ENCODE measurements at places on chromosomes 12 and 14. TPM values are rescaled to one million over a fixed set of nuclear protein-coding genes. Genes with fewer than 3 reads are reported as not detected.
A peak's percentile ranks its signal among the peaks of the same experiment; 100 is the strongest.

- H3K4me3 ChIP-seq = no peak within 1 kb of the TSS
- peak; percentile 7 for DNase-seq
- H3K27me3 ChIP-seq = peaks cover 33% of the 10 kb centered on the region
- no peaks in the 10 kb centered on the region for H3K36me3 ChIP-seq
These were observed at the start of gene TRHDE for GRCh38 chr12:72272091-72272661. TRHDE (plus strand) TSS chr12:72272370; CDS start chr12:72272644, 274 bp downstream.

DNA sequence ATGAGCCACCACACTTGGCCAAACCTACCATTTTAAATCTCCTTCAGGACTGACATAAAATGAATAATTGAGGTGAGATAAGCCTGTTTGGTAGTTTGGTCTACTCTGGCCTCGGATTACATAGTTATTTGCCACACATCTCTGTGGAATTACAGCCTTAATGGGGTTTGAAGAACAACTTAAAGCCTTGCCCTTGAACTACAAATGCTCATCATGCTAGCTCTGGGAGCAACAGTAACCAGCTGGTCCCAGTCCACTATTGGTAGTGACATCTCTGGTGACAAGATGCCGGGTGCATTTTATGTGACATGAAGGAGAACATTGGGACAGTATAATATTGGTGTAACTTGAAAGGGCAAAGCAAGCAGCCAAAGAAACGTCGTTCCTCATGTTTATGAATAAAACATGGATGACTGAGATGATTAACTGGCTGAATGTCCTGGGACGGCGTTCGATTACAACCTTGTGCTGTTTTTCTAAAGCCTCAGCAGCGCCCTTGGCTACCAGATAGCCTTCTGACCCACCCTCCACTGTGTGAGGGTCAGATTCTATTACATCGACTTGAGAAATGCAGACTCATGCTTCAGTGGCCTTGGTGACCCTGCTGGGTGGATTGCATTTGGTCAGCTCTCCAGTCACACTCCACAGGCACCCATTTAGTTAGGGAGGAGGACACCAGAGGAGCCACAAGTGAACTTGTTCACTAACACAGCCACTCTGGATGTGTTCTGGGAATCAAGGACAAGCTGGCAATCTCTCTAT is 41.5 kb downstream of the BEST3 start:
- peaks cover 2% of the 10 kb centered on the region for H3K27me3 ChIP-seq
- H3K4me1 ChIP-seq = no peaks in the 10 kb centered on the region
- no peak overlapping the region for H3K27ac ChIP-seq
- no peak for DNase-seq

GRCh38 chr12:44053549-44054127 is 217.8 kb downstream of the TMEM117 start:
- H3K36me3 ChIP-seq = no peaks in the 10 kb centered on the region
- H3K27me3 ChIP-seq = no peaks in the 10 kb centered on the region
- no peaks in the 10 kb centered on the region for H3K4me1 ChIP-seq
- H3K27ac ChIP-seq = no peak overlapping the region

DNA sequence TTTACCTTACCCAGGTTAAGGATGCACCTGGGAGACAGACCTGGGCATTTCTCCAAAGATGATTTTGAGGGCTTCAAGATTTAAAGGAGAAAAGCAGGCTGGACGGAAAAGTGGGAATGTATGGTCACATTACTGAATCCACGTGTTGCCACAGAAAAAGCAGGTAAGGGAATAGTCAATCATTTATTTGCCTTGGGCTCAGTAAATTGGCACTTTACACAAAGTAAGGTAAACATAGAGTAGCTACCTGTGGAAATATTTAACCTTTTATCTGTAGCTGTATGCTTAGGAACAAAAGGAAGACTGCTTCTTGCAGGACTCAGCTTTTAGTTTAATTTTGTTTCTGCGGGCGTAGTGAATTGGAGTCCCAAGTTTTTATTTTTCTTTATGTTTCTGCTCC is 153.3 kb downstream of the SLCO1B3 start:
- no peaks in the 10 kb centered on the region for H3K27me3 ChIP-seq
- DNase-seq = no peak
- H3K4me3 ChIP-seq = no peak overlapping the region
- H3K36me3 ChIP-seq = no peaks in the 10 kb centered on the region
- no peaks in the 10 kb centered on the region for H3K4me1 ChIP-seq

DNA sequence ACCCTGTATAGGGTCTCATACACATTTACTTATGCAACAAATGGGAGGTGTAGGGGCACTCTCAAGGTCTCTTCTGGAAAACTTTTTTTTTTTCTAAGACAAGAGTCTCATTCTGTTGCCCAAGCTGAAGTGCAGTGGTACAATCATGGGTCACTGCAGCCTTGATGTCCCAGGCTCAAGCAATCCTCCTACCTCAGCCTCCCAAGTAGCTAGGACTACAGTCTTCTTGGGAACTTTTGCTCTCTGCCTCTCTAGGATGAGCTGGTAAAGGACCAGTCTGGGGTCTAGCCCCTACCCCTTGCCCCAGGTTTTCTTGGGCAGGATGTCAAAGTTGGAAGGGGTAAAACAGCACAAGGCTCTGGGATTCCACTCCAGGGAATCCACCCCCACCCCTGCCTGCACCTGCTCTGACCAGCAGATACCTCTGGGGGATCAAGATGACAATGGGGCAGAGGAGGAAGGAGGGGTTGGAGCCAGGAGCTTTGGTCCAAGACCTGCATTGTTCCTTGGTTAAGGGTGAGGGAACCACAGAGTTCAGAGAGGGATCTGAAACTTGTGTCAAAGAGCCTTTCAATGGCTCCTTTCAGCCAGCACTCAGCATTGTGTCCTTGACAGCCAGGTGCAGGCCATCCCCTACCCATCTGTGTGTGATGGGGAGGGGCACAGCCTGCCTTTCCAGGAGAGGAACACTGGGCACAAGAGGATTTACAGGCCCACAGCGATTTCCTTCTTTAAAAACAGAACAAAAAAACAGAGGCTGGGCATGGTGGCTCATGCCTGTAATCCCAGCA is 12.2 kb downstream of the CTDSP2 start:
- peaks cover 1% of the 10 kb centered on the region for H3K36me3 ChIP-seq
- H3K4me1 ChIP-seq = peaks cover 49% of the 10 kb centered on the region
- H3K27ac ChIP-seq = no peak overlapping the region
- DNase-seq = no peak

DNA sequence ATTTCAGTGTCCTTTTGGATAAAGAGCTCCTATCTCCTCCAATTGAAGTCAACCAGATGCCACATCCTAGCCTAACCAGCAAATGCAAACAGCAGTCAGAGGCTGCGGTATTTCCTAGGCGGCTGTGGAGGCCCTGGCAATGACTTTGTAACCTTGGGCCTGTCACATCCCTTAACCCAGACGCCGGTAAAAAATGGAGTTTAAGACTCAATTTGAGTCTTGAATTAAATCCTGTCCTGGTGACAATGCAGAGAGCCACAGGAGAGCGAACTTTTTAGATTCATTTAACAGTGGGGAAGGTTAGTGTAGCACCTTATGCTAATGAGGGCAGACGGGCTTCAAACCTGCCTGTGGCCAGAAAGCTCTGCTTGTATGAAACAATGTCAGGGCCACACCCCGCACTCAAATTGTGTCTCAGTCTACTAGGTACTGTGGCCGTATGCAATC is 1.3 kb downstream of the C12orf75 start:
- no peak for DNase-seq
- H3K4me3 ChIP-seq = no peak overlapping the region
- no peaks in the 10 kb centered on the region for H3K27me3 ChIP-seq
- no peak overlapping the region for H3K27ac ChIP-seq
- no peaks in the 10 kb centered on the region for H3K36me3 ChIP-seq

DNA sequence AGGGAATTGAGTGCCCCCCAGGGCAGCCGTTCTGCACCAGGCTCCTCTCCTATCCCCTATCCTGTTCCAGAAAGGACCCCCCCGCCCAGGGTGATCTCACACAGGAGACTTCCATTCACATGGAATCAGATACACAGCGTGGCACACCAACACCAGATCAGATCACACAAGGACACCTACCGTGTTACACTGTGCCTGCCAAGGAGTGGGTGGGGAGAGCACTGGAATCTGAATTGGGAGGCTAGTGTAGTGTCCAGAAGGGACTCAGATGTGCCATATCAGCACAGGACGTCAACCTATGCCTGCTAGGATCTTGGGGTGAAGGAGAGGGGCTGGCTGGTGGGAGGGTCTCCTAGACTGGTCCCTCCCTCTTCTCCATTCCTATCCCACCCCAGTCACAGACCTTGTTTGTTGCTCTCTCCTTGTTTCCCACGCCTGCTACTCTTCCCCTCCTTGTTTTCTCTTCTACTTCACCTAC is 2.3 kb downstream of the PTMS start:
- peak overlapping the region; percentile 70 for H3K4me3 ChIP-seq
- peaks cover 36% of the 10 kb centered on the region for H3K4me1 ChIP-seq
- no peaks in the 10 kb centered on the region for H3K36me3 ChIP-seq

- H3K36me3 ChIP-seq = peaks cover 3% of the 10 kb centered on the region
- H3K4me1 ChIP-seq = peaks cover 36% of the 10 kb centered on the region
- no peaks in the 10 kb centered on the region for H3K27me3 ChIP-seq
- no peak for DNase-seq
- no peak overlapping the region for H3K4me3 ChIP-seq
- H3K27ac ChIP-seq = no peak overlapping the region
These were observed 58.4 kb downstream of the SLC25A47 start for GRCh38 chr14:100381395-100382105.

- peaks cover 3% of the 10 kb centered on the region for H3K27me3 ChIP-seq
- H3K36me3 ChIP-seq = no peaks in the 10 kb centered on the region
These were observed 1.3 kb downstream of the A2ML1 start for GRCh38 chr12:8823565-8824300.

GRCh38 chr12:89073659-89074058 is 278.6 kb downstream of the DUSP6 start:
- DNase-seq = no peak
- H3K27me3 ChIP-seq = no peaks in the 10 kb centered on the region
- no peak overlapping the region for H3K4me3 ChIP-seq
- no peaks in the 10 kb centered on the region for H3K36me3 ChIP-seq
- peaks cover 9% of the 10 kb centered on the region for H3K4me1 ChIP-seq
- no peak overlapping the region for H3K27ac ChIP-seq

DNA sequence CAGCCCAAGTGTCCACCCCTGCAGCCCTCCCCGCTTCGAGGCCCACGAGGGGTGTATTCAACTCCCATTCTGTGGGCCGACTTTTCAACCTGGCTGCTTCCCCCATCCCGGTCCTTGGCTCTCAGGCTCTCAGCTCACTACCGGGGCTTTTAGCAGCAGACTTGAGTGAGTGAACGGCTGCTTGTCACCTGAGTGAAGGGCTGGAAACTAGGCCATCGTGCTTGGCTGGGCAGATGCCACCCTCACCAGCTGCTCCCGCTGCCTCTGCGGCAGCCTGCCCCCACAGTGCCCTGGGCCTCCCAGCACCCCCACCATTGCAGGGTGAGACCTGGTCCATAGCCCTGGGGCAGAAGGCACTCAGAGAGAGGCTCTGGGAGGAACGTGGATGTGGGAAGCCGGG is 59.9 kb downstream of the SLC6A12 start:
- no peaks in the 10 kb centered on the region for H3K27me3 ChIP-seq
- no peak for DNase-seq
- no peaks in the 10 kb centered on the region for H3K36me3 ChIP-seq
- H3K27ac ChIP-seq = no peak overlapping the region

DNA sequence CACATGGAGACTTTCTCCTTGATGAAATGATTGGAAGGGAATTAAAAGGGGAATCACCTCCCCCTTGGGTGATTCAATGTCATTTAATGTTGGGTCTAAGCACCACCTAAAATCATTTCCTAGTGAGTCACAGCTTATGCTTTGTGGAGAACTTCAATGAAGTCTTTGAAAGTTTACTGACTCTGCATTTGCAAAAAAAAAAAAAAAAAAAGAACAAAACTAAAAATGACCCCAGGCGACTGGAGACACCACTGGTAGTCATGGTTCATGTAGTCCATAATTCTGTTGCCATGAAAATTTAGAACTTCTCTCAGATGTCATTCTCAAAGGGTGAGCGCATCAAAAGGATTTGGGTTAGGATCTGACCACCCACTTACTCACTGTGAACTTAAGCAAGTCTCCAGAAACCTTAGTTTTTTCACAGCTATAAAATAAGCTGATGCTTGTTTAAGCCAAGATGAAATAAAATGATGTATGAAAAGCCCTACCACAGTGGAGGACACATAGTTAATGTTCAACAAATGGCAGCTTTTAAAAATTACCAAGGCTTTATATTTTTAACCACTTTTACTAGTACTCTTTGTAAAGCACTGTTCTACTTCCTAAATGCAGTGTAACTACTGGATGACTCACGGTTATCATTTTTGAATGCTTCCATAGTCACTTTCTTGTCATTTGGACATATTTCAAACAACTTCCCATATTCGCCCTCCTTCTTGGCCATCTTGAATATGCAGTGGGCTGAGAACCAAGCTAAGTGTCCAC is 18.1 kb upstream of the KSR2 start:
- H3K36me3 ChIP-seq = no peaks in the 10 kb centered on the region
- H3K27ac ChIP-seq = no peak overlapping the region
- H3K4me3 ChIP-seq = no peak overlapping the region
- H3K4me1 ChIP-seq = no peaks in the 10 kb centered on the region
- DNase-seq = no peak
- no peaks in the 10 kb centered on the region for H3K27me3 ChIP-seq

DNA sequence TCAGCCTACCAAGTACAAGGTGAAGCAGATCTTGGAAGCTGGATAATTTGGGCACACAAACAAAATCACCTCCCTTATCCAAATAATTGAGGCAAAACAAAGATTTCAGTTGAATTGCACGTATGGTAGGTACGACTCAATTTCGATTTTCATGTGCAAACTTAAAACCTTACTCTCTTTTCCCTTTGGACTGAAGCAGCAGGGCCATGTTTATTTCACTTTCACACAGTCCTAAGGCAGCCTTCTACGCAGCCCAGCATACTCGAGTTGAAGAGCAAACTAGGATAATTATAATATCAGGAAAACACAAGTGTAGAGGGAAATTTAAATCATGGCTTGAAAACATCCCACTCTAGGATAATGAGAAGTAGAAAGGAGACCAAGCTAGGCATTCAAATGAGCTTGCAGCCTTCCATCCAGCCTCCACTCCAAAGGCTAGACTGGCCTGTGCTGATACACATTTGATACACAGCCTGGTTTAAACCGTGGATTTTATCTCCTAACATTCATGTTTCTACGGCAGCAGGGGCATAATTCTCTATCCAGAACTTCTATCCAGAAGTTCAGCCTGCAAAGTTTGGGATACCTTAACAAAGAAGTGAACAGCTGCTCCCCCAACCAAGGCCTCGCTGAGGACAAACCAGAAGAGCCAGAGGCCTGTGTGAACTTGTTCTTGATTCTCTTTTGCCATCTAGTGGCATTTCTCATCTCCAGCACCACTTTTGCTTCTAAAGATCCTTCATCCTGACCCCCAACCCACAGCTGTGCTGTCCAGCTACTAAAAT is 2.4 kb upstream of the RNASE7 start:
- no peaks in the 10 kb centered on the region for H3K36me3 ChIP-seq
- H3K27me3 ChIP-seq = peaks cover 10% of the 10 kb centered on the region
- no peak overlapping the region for H3K27ac ChIP-seq
- DNase-seq = peak; percentile 46
- H3K4me3 ChIP-seq = no peak overlapping the region

- H3K27me3 ChIP-seq = no peaks in the 10 kb centered on the region
- H3K27ac ChIP-seq = no peak overlapping the region
- no peak for DNase-seq
- peaks cover 3% of the 10 kb centered on the region for H3K36me3 ChIP-seq
These were observed 38.2 kb downstream of the TRPV4 start for GRCh38 chr12:109795023-109795422.

GRCh38 chr14:59187802-59188460 is 536 bp upstream of the DAAM1 start:
- peak overlapping the region; percentile 16 for H3K27ac ChIP-seq
- H3K4me3 ChIP-seq = peak overlapping the region; percentile 81
- no peaks in the 10 kb centered on the region for H3K36me3 ChIP-seq
- H3K4me1 ChIP-seq = peaks cover 13% of the 10 kb centered on the region
- H3K27me3 ChIP-seq = peaks cover 14% of the 10 kb centered on the region

KRT72 gene
- total RNA-seq = not detected

ANO2 gene
- total RNA-seq = 51.6 TPM

NOS1 gene
- not detected for total RNA-seq

TOX4 gene
- 63.2 TPM for total RNA-seq
